ENCODE measurements at places on chromosomes 5 and 9.

- no peak for DNase-seq
Measured at GRCh38 chr9:99303177-99303576, 81.1 kb downstream of the SEC61B start.

GRCh38 chr9:134382733-134383132 is 56.5 kb downstream of the RXRA start:
- no peak for DNase-seq

- DNase-seq = no peak
Measured at GRCh38 chr5:87081511-87082372, 185.9 kb upstream of the RASA1 start.

DNA sequence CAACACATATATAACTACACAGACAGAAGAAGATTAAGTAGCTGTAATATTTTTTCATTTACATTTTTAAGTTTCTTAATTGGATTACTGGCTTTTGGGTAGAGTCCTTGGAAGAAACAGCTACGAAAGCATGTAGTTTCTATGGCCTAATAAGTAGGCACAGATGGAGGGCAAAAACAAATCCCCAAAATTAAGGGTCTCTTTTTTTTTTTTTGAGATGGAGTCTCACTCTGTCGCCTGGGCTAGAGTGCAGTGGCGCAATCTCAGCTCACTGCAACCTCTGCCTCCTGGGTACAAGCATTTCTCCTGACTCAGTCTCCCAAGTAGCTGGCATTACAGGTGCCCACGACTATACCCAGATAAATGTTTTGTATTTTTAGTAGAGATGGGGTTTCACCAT is 27.1 kb upstream of the MTMR12 start:
- no peak for DNase-seq

DNA sequence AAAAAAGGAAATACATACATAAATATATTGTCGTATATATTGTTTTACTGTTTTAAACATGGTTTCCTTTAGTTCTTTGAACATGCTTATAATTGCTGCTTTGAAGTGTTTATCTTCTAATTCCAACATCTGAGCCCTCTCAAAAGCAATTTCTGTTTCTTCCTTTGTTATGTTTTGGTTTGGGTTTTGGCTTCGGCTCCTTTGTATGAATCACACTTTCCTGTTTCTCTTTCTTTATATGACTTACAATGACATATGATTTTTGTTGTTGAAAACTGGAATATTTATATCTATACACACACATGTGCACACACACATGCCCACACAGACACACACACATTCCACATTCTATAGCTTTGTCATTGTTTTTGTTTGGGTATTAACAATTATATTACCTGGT is 1206.7 kb downstream of the CDH12 start:
- no peak for DNase-seq

- DNase-seq = no peak
Measured at GRCh38 chr5:83487155-83487554, 15.6 kb downstream of the VCAN start.

- no peak for DNase-seq
Measured at GRCh38 chr9:114460513-114461199, 44.6 kb downstream of the WHRN start.

DNA sequence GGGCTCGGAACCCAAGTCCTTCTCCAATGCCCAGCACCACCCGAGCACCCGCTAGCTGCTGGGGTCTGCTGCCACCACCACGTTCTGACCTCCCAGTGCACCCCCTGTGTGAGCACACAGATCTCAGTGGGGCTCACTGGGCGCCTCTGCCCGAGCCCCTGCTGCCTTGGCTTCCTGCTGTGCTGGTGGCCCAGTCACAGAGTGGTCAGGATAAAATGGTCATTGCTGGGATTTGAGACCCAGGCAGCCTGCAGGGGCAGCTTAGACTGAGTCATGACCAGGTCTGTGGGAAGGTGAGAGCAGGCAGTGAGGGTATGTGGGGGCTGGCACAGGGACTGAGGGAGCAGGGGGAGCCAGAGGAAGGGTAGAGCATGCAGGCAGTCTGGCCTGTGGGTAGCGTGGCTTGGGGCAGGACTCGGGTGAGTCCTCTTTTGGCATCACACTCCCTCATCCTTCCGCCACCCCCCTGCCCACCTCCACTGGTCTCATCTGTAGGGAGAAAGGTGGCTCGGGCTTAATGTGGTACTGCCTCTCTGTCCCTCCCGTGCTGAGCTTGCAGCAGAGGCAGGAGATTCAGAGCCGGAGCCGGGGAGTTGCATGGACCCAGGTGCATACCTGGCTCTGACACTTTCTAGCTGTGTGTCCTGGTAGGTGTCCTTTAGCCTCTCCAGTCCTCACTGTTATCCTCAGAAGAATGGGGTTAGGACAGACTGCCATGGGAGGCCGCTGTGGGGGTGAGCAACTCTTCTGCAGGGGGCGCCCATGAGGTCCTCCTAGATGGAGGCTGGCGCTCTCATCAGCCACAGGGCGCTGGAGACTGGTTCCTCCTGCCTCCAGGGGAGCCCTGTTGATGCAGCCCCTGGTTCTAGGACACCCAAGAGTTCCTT is 32.1 kb downstream of the USP20 start:
- DNase-seq = no peak

GRCh38 chr5:103362211-103362610 is 103.6 kb downstream of the MACIR start:
- no peak for DNase-seq
